ENCODE measurements at places on chromosomes 2 and 18.

- DNase-seq: no peak
These were observed 116.5 kb downstream of the DOCK10 start for GRCh38 chr2:224925810-224926100.

DNA sequence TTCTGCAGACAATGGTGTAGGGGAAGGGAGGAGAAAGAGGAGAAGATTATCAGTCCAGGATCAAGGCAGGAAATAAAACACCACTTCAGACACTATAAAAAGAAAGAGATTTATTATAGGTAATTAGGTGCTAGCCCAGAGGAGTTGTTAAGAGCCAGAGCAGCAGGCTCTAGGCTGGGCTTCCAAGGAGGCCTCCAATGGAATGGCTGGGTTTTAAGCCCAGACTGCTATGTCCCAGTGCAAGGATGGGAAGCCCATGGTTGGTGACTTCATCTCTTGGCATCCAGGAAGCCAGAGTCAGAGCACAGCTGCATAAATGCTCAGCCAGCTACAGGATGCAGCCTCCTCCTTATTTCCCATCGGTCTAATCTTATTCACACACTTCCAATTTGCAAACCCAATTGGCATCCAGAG lies 95.6 kb downstream of the LAMA3 start:
- DNase-seq: peak; percentile 50

- DNase-seq: no peak
These were observed 210.1 kb downstream of the NDUFA10 start for GRCh38 chr2:239814861-239815601.

- no peak for DNase-seq
These were observed 60.7 kb downstream of the HAUS1 start for GRCh38 chr18:46164920-46165319.

GRCh38 chr2:67487993-67488392 lies 90.9 kb downstream of the ETAA1 start:
- DNase-seq: no peak

Measured in amniotic stem cell (primary cell).